Mucosa of gallbladder (tissue), 1 donor: ENCODE measurements at places on chromosomes 11 and 22. TPM values are rescaled to one million over a fixed set of nuclear protein-coding genes. Genes with fewer than 3 reads are reported as not detected.

Gene SLC35F2
- 22.0 TPM for total RNA-seq

Gene SLC22A25
- 2.0 TPM for total RNA-seq

Gene EXPH5
- total RNA-seq = 5.6 TPM

- no peak for DNase-seq
Observed at GRCh38 chr11:86370922-86371594, 3.6 kb upstream of the CCDC81 start.

DNA sequence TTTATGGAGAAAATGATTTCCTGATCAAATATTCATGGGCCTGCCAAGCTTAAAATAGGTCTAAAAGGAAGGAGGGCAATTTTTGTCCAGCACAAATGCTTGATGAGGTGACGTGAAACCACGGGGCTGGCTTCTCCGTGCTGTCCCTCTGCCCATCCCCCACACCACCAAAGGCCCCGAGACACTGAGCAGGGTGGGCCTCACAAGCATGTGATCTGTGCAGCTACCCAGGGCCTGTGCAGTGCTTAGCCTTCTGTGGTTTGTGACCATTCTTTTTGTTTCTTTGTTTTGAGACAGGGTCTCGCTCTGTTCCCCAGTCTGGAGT lies 94.8 kb upstream of the RTL6 start:
- DNase-seq = no peak

DNA sequence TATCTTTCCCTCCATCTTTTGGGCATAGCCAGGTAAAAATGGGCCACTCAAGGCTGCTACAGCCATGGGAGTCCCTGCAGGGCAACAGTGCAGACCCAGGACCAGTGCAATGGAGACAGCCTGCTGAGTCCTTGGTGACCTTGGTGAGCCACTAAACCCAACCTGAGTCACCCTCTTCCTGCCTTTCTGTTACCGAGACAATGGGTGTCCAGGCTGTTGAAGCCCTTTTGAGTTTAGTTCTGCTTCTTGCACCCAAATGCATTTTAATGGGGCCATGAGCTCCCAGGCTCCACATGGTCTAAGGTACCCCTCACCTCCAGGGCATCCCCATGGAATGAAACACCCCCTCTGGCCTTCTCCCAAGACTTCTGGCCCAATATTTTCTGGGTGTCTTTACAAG lies 874 bp upstream of the PLAAT4 start:
- no peak for DNase-seq

Gene FAM227A
- 5.1 TPM for total RNA-seq

Gene LRRC74B
- not detected for total RNA-seq

- DNase-seq = no peak
Observed at GRCh38 chr11:132099692-132100091, 729.3 kb downstream of the NTM start.

Gene TMPRSS13
- 0.63 TPM for total RNA-seq

Gene OR8A1
- not detected for total RNA-seq

DNA sequence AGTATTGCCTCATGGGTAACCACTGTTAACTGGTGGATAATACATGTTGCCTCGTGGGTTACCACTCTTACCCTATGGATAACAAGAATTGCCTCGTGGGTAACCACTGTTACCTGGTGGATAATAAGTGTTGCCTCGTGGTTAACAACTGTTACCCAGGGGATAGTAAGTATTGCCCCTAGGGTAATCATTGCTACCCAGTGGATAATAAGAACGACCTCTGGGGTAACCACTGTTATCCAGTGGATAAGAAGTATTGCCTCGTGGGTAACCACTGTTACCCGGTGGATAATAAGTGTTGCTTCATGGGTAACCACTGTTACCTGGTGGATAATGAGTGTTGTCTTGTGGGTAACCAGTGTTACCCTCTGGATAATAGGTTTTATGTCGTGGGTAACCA lies 28.1 kb upstream of the NXPE4 start:
- DNase-seq = no peak

Gene AIFM3
- 8.3 TPM for total RNA-seq

Gene FAM83F
- 12.1 TPM for total RNA-seq

GRCh38 chr11:116416852-116417251 lies 355.9 kb downstream of the BUD13 start:
- DNase-seq = no peak

DNA sequence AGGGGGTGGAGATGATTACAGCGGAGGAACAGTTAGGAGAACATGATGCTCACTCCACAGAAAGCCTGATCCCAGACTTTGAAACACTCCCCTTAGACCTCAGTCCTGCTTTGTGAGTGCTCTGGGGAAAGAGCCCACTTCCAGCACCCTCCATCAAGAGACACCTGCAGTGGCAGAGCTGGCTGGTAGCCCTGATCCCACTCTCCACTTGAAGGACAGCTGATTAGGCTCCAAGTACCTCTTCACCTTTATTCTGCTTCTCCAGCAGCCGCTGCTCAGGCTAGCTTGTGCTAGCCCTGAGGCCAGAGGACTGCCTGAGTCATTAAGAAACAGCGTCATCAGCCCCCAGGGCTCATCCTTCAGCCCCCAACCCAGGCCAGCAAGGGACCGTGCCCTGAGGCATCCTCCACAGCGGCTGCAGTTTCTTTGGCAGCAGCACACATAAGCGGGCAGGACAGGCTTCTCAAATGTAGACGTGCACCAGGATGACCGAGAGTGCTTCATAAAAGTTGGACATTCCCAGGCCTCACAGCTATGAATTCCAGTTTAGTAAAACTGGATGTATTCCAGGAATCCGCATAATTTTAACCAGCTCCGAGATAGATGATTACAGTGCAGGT lies 146.0 kb upstream of the TBCEL start:
- no peak for DNase-seq

Gene MS4A1
- total RNA-seq = 0.60 TPM

DNA sequence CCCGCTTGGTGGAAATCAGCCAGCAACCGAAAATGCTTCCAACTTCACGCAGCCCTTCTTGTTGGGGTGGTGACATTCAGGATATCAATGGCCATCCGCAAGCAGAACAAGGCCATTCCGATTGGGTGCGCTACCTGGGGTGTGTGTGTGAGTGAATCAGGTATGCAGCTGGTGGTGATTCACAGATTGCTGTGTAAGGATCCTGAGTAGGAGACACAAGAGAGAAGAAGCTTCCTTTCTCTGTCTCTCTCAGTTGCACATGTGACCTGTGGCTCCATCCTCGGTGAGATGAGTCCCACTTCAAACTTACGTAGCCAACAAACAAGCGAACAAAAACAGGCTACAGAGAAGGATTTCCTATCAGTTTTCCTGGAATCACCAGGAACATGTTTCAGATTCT lies 9.6 kb upstream of the TMEM184B start:
- no peak for DNase-seq

GRCh38 chr22:50481440-50482106 lies at the start of gene ADM2:
TSS of gene ADM2 (plus strand) at chr22:50481543. CDS start at chr22:50481848, 305 bp downstream.
- no peak for DNase-seq

DNA sequence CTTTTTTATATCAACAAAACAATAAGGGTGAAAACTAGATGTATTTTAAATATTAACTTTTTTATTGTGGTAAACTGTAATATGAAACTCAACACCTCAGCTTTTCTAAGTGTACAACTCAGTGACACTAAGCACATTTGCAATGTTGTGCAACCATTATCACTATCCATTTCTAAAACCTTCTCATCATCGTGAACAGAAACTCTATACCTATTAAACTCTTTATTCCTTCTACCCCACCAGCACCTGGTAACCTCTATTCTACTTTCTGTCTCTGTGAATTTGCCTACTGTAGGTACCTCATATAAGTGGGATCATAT lies 9.4 kb downstream of the HORMAD2 start:
- no peak for DNase-seq

DNA sequence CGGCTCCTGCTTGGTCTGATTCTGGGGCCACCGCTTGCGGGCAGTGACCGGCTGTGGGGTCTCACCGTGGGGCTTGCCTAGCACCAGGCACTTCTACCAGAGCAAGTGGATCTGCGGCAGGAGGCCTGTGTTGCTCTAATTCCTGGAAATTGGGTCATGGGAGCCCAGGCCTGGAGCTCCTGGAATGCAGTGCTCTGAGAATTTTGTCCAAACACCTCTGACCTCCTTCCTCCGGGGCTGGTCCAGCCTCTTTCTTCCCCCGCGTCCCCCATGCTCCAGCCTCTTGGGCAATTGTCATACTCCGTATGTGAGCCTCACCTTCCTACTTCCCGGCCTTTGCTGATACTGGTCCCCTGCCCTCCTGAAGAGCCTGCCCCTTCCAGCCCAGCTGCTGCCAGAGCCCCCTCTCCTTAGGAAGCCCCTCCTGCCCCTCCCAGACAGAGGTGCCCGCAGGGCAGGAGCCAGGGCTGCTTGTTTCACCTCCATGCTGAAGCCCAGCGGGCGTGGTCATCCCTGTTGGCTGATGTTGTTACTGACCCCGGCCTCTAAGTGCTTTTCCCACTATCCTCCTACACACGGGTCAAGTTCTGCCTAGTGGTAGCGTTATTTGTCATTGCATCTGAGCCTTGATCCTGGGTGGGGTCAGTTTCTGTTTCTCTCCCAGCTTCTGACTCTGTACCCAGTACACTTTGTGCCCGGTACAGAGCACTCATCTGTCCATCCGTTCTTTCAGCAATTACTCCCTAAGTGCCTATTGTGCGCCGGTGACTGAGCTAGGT lies 9.6 kb downstream of the MGAT3 start:
- no peak for DNase-seq

DNA sequence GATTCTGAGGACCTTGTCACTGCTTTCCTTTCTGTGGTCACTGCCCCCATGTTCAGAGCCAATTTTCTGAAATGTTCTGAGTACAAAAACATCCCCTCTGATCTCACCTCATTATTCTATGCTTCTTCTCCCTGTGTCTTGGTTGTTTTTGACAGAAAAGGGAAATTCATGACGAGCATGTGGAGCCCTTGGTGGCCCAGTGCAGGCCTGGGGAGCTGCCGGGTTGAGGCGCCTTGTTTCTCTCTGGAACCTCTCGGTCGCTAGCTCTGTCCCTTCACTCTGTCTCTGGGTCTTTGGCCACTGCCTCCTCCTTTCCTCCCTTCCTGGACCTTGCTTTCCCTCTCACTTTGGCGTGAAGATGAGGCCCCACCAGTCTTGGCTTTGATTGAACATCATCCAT lies 63.0 kb upstream of the THY1 start:
- no peak for DNase-seq

GRCh38 chr11:16786131-16786530 lies 47.7 kb downstream of the C11orf58 start:
- DNase-seq = peak; percentile 32

Gene OR52N4
- not detected for total RNA-seq
